Activated T-helper 1 cell treated with anti-CD3 and anti-CD28 coated beads, Interleukin-2, amount 50 U/mL, for 16 hours (primary cell): ENCODE measurements at places on chromosomes 7 and 10.

DNA sequence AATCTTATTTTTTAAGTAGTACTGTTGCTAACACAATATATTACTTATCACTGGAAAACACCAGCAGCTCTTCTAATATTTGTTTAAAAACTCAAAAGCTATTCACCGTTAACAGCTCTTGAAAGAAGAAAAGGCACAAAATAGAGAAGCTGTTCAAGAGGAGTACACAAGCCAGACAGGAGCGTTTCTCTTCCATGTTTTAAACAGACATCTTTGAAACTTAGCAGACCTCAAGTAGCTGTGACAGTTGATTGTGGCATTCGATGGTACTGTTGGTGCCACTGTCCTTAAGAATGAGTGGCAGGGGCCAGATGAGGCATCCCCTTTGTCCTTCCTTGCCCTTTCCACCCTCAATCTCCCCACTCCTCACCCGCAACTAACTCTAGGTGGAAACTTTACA, 81.6 kb upstream of the PRR15 start:
- DNase-seq, result no peak

- DNase-seq, result no peak
These were observed 81.9 kb downstream of the RBM20 start for GRCh38 chr10:110725801-110726630.

DNA sequence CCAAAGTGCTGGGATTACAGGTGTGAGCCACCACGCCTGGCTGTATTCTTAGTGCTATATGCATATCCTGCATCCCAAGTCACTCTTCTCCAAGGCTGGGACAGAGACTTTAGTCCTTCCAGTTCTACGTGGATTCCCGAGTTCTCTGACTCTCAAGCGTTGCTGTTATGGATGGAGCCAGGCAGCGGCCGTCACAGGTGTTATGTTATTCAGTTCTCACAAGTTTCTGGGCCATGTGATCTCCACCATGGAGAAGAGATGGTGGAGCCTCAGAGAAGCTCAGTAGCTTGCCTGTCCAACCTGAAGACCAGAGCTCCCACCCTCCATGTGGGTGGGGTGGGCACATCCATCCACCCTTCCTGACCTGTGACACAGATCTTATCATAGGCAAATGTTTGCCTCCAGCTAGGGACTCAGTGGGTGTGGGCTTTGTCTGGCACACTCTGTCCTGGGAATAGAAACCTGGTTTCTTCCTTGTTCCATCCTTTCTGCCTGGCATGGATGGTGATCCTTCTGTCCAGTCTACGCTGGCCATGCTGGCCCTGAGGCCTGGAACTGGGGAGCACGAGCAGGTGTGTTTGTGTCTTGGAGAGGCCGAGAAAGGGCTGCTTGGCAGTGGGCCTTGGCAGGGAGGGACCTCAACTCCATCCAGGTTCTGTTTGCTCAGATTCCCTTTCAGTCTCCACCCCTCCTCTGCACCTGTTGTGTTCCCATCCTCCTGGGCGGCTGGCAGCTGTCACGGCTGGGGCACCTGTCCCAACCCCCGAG, 55.3 kb downstream of the NEURL1 start:
- no peak for DNase-seq

DNA sequence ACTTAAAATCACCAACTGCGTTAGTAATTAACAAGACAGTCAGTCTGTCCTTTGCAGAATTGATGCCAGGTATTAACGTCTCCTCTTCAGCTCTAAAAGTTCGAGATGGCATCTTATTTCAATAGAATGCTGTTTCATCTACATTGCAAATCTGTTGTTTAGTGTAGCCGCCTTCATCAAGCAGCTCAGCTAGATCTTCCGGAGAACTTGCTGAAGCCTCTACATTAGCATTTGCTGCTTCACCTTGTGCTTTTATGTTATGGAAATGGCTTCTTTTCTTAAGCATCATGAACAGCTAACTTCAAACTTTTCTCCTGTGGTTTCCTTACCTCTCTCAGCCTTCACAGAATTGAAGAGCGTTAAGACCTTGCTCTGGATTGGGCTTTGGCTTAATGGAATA, 95.5 kb upstream of the FAM20C start:
- DNase-seq, result no peak

DNA sequence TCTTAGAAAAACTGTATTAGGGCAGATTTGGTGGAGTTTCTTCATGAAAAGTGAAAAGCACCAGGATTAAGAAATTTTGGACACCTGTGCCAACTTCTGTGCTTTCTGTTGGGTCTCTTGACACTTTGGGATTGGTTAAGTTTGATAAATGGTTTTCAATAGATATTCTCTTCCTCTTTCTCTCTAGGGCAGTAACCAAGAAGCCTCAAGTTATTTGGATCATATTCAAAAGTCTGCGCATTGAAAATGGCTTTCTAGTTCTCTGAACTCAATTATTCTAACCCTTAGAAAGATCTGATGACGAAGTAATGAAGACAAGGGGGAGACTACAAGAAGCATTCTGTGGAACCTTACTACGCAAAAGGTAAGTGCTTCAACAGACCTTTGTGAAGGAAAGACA, 144.0 kb upstream of the CCDC6 start:
- DNase-seq, result no peak

DNA sequence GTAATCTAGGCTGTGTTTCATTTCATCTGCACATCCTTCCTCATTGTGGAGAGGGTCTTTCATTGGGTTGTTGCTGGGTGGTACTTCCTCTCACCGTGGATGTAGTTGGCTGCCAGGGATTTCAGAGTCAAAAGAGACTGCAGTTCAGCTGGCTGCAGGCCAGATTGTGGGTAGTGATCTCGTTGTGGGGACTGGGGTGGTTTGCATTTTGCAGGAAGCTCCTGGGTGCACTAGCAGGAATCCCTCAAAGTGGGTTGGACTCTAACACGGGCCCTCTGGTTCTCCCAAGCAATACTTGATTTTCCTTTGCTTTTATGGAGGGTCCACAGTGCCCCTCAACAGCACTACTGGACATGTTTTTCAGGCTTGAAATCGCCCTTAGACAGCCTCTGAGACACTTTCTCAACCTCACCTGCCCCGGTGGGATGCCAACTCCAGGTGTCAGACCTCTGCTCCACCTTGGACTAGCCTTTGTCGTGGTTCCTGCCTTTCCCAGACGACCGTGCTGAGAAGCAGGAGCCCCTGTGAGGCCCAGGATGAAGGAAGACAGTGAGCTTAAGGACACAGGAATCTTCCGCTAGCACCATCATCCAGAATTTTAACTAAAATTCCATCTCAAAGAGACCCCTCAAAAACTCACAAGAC, 23.9 kb upstream of the ZNF273 start:
- no peak for DNase-seq

DNA sequence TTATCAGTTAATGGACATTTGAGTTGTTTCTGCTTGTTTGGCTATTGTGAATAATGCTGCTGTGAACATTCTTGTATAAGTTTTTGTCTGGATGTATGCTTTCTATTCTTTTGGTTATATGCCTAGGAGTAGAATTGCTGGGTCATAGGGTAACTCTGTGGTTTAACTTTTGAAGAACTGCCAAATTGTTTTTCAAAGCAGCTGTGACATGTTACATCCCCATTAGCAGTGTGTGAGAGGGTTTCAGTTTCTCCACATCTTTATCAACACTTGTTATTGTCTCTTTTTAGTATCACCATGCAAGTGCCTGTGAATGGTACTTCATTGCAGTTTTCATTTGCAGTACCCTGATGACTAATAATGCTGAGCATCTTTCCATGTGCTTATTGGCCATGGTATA, 2.1 kb upstream of the NDUFB8 start:
- DNase-seq, result no peak

- DNase-seq, result no peak
These were observed 49.1 kb downstream of the STRA8 start for GRCh38 chr7:135282561-135283254.

DNA sequence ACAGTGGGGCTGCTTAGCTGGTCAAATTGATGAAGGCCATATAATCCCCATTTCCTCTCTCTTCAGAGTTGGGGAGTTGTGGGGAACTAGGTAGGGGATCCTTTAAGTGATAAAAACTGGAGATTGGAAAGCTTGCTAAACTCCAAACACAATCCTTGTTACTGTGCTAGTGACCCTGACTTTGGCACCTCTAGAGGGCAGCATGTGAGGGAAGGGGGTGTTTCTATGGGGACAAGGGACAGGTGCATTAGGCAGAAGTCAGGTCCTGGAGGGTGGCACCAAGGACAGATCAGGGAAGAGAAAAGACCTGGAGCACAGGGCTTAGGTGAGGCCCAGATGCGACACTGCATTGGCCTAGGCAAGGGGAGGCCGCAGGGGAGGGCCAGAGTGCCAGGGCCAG, 66.9 kb downstream of the CDHR3 start:
- no peak for DNase-seq

DNA sequence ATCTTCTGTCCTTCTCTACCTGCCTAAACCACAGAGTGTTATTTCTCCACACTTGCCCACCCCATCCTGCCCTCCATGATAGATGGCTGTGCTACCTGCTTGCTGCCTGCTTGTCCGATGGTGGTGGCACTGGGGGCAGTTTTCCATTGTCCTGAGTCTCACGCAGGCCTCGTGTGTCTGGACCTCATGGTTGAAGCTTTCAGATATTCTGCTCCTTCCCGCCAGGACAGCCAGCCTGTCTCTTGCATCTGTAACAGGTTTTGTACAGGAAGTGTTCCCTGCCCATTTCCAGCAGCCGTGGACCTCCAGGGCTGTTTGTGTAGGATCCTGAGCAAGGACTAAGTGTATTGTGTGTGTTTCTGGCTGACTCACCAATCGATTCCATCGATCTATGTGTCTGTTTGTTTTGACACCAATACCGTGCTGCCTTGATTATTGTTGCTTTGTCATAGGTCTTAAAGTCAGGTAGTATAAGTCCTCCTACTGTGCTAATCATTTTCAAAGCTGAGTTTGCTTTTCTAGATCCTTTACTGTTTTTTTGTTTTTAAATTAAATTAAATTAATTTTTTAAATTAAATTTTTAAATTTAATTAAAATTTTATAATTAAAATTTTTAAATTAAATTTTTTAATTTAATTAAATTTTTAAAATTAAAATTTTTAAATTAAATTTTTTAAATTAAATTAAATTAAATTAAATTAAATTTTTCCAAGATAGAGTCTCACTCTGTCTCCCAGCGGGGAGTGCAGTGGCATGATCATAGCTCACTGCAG, 8.5 kb downstream of the IL15RA start:
- no peak for DNase-seq

GRCh38 chr10:3471472-3471871, 298.9 kb upstream of the PITRM1 start:
- no peak for DNase-seq
